ENCODE measurements at places on chromosomes 12 and 14.

- no peak for DNase-seq
Observed at GRCh38 chr14:92670643-92671366, 77.6 kb downstream of the LGMN start.

GRCh38 chr14:50379563-50379962 lies 17.1 kb downstream of the CDKL1 start:
- no peak for DNase-seq

DNA sequence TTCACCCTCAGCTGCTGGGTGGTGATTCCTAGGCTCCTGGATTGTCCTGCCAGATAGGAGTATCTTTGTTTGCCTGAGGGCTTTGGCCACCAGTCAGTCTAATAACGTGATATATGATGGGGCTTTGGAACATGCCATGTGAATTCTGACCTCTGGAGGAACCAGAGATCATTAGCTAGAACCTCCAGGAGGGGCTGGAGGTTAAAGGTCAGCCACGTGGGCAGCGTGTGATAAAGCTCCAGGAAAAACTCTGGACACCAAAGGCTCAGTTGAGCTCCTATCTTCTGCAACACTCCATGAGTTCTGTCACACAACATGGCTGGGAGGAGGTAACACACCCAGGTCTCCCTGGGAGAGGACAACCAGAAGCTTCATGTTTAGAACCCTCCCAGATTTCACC lies 251.1 kb downstream of the DAD1 start:
- no peak for DNase-seq

DNA sequence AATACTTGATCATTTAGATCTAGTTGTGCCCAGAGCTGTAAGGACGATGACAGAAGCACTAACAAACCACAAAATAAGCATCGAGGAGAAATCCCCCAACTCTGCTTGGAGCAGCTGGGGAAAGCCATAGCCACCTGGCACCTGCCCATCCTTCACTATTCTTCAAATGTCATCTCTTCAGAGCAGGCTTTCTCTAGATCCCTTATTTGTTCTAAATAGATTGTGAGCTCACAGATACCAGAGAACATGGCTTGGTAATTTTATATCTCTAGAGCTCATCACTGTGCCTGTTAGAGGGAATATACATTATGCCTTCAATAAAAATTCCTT lies 50.9 kb downstream of the GRIP1 start:
- no peak for DNase-seq

- DNase-seq = no peak
Observed at GRCh38 chr14:99548255-99548654, 55.8 kb downstream of the CCDC85C start.

GRCh38 chr12:818733-819132 lies 66.4 kb downstream of the WNK1 start:
- no peak for DNase-seq

DNA sequence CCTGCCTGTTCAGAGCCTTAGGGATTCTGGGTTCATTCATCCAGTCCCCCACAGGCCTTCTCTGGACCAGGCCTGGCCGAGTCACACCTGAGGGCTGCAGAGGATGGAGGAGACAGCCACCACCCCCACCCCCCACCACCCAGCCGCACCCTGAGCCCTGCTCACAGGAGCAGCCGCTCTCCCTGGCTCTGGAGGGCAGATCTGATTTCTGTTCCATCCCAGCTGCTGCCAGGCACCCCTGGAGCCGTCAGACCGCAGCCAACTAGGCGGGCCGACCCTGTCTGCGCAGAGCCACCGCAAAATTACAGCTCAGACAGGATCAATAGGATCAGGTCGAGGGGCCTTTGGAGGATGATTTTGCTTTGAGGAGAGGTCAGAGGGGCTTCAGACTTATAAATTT lies 154.6 kb upstream of the MYL2 start:
- no peak for DNase-seq

DNA sequence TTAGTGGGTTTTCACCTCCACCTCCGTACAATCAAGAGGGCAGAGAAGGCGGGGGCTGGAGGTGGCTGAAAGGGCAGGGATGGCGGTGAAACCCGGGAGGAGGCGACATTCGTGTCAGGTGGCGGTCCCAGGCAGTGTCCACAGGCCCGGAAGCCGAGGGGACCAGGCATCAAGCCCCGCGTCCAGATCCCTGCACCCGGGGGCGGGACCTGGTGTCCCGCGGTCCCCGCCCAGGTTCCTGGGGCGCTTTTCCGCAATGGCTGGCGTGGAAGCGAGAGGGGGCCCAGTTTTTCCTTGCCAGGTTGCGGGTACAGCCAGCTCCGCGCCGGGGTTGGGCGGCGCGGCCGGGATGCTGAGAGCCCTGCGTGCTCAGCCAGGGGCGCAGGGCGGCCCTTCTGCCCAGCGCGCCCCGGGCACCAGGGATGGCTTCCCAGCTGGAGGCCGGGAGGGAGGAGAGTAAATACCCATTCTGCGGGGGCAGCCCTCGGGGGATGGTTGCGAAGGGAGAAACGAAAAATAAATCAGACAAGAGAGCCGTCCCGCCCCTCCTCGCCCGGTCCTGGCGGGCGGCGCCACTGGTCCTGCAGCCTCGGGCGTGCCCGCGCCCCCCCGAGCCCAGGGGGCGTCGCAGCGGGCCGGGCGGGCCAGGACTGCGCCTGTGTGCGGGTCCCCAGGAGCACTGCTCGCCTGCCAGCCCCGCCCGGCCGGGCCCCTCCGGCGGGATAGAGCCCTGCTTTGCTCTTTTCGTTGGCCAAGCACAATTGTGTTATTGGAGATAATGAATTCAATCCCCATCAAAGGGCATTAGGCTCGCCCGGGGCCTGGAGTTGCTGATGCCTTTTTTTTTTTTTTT lies 11.5 kb downstream of the FOXA1 start:
- peak; percentile 77 for DNase-seq

DNA sequence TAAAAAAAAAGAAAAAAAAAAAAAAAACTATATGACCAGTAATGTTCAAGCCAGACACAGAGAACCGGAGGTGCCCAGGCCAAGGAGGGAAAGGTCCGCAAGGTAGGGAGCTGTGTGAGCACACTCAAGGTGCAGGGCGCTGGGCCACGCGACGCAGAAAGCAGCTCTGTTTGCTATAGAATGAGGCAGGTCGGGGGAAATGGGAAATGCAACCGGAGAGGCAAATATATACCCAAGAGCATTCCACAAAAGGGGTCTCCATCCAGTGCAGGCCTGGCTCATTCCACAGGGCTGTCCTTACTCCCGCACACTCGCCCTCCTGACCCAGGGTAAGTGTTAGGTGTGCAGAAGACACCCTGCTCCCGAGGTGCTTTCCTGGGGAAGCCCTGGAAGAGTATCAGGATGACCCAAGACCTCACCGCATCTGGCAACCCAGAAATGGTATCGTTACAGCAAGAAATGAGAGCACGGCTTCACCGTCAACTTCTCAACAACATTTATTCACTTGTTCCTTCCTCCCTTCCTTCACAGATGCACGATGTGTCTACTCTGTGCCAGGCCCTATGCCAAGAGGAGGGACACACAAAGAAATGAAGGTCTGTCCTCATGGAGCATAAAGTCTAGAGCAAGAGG lies 86.4 kb downstream of the BCL11B start:
- no peak for DNase-seq

DNA sequence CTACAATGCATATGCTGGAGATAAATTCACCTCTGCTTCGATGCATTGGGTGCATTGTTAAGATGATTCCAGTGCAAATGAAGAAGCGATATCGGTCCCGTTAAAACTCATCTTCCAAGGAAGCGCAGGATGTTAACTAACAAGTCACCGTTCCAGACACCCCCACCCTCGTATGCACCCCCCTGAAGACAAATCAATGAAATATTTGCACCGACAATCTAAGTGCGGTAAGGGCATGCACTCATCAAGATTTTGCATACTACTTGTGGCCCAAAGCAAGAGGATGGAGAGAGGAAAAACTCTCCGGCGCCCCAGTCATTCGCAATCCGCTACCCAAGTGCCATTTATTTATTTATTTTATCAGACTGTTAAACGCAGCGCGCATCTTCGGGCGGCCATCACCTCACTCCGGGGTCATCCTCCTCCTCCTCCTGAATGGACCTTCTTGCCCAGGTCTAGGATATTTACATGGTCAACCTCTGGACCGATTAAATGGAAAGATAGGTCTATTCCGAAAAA lies 1.2 kb downstream of the NOVA1 start:
- peak; percentile 53 for DNase-seq

- no peak for DNase-seq
Observed at GRCh38 chr12:114954511-114955055, 270.6 kb upstream of the TBX3 start.

DNA sequence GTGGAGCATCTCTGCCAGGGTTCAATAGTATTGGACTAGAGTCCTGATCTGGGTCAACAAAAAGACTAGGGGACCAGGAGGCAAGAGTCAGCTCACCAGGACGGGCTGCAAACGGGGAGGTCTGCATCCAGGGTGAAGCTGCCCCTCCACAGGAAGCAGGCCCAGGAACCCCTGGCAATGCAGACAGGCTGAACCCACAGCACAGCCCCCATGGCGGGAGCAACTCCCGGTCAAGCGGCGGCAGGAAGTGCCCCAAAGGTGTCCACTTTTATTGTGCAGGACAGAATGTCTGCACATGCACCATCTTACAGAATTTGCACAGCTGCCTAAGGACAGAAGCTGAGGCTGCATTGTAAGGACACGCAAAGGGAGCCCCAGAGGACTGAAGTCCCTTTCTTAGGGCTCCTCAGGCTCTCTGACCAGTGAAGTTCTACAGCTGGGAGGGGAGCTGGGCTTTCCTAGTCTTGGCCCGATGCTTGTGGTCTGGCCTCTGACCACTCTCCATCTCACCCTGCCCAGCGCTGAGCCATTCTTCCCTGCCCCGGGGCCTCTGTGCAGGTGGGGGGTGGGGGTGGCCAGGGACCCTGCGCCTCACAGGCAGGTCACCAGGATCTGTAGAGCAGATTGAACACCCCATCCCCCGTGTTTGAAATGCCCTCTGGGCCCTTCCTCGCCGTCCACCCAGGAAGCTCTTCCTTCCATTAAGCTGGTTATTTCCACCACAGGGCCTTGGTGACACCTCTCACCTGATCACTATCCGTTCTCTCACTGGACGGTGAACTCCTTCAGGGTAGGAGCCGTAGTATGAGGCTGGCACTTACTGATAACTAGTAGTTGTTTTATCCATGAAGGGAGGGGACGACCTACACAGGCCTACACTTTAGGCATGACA lies 75.9 kb downstream of the NINJ2 start:
- DNase-seq = no peak

- DNase-seq = no peak
Observed at GRCh38 chr12:10661338-10661737, 12.5 kb downstream of the STYK1 start.

GRCh38 chr14:103496776-103497175 lies 25.9 kb downstream of the CKB start:
- DNase-seq = no peak

DNA sequence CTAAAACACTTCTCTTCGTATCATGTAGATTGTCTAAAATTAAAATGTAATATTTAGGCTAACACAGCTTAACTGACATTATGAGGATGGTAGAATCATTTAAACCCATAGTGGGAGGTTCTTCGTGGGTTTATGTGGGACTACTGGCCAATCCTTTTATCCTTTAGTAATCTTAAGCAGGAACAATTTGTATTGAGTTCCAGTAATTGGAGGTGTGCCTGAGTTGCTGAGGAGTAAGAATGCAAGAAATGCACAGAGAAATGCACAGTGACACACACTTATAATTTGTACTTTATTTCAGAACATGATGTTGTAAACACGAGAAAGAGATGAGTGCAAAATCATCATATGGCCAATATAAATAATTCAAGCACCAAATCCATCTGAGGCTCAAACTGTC lies 22.3 kb downstream of the OTOGL start:
- no peak for DNase-seq

DNA sequence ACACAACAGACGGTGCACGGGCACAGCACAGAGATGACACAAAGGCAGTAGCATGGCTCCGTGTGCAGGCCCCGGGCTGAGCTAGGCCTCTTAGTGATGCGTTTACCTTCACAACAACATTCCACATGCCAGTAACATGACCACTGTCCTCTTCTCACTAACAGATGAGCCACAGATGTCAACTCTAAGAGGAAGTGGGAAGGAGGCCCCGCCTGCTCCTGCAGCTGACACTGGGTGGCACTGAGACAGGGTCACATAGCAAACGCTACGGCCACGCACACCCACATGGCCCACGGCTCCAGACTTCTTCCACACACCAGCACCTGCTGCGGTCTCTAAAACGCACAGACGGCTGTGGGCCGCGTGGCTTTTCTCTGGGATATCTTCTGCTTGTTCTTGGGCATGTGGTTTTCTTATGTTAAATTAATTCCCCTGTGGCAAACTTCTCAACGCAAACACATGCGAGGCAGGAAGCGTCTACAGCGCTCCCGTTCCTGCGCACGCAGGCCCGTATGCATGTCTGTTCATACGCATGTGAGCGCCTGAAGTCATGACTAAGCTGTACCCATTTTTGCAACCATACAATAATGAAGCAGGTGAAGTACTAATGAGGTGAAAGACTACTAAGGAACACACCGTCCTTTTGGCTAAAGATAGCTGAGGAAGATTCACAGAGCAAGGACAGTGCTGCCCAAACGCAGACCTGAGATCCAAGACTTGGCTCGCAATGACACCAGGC lies 26.8 kb downstream of the AMN start:
- DNase-seq = peak; percentile 17

GRCh38 chr12:25482625-25483024 lies 70.5 kb downstream of the LMNTD1 start:
- DNase-seq = peak; percentile 63

DNA sequence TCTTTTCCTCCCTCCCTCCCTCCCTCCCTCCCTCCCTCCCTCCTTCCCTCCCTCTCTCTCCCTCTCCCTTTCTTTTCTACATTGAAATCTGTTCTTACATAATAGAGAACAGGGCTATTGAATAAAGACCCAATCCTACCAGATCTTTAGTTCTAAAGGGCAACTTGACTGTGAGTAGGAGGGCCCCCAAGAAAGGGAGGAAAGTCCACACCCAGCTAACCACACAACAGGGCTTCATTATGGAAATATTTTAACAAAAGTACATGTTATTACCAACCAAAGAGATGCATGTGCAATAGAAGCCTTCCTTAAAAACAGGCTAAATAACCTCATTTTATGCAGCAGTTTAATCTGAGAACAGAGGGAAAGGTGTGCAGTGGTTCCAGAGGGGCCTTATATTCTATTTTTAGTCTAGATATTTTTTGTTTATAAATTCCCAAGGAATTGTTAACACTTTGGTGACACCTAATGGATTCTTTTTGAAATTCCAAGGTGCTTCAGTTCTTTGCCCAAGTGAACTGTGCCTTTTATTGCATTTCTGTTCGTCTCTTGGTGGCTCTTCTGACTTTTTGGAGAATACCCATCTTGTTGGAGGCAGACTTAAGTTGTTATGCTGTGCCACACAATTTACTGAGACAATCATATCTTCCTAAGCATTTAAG lies 63.0 kb downstream of the GNS start:
- peak; percentile 47 for DNase-seq

GRCh38 chr14:88351966-88352691 lies 29.1 kb upstream of the KCNK10 start:
- peak; percentile 98 for DNase-seq

GRCh38 chr12:6277982-6278438 lies 32.5 kb upstream of the PLEKHG6 start:
- no peak for DNase-seq
